Activated B cell treated with CpG ODN at 0.5 μM for 24 hours (primary cell): ENCODE measurements at places on chromosomes 1 and 21.

- no peak for DNase-seq
Measured at GRCh38 chr1:116706841-116707240, 39.3 kb upstream of the IGSF3 start.

GRCh38 chr21:31216206-31216605 lies 127.9 kb downstream of the TIAM1 start:
- DNase-seq: no peak

- DNase-seq: no peak
Measured at GRCh38 chr1:246214708-246215509, 292.2 kb downstream of the SMYD3 start.

DNA sequence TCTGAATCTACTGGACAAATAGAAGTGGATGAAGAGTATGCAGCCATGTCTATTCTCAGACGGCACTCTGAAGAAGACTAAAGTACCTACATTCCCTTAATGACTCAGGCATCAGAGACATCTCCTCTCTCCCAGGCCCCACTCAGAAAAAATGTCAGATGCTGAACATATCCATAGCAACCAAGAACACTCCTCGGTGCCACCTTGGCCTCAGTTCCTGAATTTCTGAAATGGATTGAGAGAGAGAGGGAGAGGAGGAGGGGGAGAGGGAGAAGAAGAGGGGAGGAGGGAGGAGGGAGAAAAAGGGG lies 16.0 kb upstream of the OVAAL start:
- DNase-seq: no peak

GRCh38 chr1:232594768-232595698 lies 34.9 kb downstream of the SIPA1L2 start:
- no peak for DNase-seq

- no peak for DNase-seq
Measured at GRCh38 chr1:246709835-246710234, 14.4 kb upstream of the SCCPDH start.

DNA sequence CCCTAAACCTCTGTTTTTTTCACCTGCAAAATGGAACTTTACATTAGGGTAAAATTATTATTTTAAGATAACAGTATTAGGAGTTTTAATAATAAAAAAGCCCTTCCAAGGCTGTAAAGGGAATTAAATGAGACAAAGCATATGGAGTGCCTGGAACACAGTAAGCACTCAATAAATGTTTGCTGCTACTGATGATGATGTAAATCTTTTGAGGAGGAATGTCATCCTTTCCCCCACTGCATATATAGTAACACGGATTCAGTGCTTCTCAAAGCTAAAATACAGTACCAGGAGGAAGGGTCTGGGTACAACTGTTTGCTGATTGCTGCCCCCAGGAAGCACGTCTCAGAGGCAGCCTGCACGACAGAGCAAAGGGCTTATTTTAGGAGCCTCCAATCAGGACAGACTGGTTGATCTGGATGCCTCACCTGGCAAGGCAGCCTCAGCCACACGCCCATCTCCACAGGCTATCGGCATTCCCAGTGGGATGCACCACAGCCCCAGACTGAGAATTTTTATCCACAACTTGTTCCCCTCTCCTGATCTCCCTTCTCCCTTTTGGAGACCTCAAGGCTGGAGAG lies 64.4 kb downstream of the GADD45A start:
- DNase-seq: no peak

- DNase-seq: no peak
Measured at GRCh38 chr1:42170779-42171621, 6.5 kb upstream of the GUCA2A start.

- no peak for DNase-seq
Measured at GRCh38 chr1:152997901-152998300, 3.6 kb upstream of the SPRR3 start.

- DNase-seq: no peak
Measured at GRCh38 chr1:203764105-203765028, 616 bp upstream of the LAX1 start.

DNA sequence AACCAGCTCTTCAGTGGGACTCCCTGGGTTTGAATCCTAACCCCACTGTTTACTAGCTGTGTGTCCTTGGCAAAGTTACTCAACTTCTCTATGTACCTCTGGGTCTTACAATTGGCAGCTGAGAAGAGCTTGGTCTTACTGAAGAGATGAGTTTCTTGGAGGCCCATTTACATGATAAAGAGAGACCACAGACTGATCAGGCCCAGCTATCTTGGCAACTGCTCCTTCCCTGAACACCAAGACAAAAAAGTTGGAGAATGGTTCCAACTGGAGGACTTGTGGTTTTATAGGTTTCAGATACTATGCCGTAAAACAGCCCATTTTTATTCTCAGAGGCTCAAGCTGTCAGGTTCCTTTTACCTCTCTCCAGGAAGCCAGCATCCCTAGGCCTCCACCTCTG lies 24.8 kb upstream of the CNIH3 start:
- no peak for DNase-seq

GRCh38 chr1:115457289-115457688 lies 119.2 kb upstream of the NGF start:
- DNase-seq: no peak

DNA sequence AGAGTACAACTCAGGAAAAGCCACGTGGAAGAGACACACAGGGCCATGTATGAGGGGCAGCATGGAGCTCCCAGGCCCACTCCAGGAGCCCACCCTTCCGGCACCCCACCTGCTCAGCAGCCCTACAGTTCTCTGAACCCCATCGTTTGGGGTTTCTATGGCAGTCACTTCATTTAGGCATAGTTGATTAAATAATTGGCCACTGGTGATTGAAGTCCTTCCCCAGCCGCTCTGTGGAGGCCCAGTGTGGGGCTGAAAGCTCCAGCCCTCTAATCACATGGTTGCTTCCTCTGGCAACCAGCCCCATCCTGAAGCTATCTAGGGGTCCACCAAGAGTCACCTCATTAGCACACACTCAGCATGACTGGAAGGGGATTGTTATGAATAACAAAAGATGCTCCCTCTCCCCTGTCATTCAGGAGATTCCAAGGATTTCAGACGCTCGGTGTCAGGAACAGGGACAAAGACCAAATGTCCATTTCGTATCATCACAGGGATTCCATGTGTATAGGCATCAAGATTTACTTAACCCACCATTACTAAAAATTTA lies 12.2 kb upstream of the S100A7A start:
- no peak for DNase-seq

DNA sequence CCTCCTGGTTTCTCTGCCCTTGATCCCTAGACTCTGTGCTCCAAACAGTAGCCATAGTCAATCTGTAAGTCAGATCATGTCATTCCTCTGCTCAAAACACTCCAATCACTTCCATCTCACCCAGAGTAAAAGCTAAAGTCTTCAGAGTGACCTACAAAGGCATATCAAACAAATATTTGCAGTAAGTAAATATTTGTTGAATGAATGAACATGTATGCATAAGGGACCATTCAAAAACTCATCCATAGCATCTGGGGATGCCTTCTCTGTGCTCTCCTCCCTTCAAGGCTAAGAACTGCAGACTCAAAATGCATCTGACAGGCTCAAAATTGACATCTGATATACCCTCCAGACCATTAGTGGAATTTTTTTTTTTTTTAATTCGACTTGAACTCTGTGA lies 18.1 kb upstream of the AK5 start:
- DNase-seq: no peak

GRCh38 chr1:244968471-244968871 lies 104.1 kb upstream of the HNRNPU start:
- no peak for DNase-seq

- no peak for DNase-seq
Measured at GRCh38 chr1:19356266-19356665, 44.1 kb downstream of the SLC66A1 start.

DNA sequence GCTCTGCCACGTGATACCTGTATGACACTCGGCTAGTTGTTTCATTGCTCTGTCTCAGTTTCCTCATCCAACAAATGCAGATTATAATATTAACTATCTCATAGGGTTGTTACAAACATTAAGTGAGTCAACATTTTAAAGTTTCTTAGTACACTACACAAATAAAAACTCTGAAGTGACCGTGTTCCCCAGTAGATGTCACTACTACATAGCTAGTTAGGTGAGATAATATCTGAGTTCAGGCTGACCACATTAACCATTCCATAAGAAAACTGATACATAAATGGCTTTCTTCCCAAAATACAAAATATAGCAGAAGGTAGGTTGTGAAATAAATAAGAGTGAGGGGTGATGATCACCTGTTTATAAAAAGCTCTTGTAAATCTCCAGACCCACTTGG lies 214.1 kb downstream of the NUF2 start:
- no peak for DNase-seq

GRCh38 chr1:150259217-150259616 lies 1.6 kb downstream of the CA14 start:
- no peak for DNase-seq

GRCh38 chr1:117981455-117982192 lies 52.1 kb downstream of the WDR3 start:
- no peak for DNase-seq

DNA sequence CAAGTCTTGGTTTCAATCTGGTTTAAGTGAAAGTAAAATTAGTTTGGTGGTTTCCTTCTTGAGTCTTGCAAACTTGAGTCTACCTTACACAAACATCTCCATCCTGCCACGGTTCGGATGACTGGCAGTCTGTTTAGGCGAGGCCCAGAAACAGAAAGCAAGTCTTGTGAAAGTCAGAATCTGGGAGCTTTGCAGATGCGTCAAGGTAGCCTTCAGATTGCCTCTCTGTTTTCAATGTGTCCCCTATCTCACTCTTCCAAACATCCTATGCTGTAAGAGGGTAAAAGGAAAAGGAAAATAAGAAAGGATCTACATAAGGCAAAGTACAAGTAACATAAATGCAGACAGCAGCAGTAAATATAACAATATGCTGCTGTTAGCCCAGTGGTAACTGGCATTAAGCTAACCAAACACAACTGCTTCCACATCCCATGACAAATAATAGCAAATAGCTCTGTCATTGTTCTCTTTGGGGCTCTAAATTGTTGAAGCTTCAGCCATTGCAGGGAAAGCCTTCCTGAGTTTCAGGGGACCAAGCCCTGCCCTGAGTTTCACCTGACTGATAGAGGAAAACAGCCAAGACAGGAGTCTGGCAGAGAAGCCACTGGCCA lies 26.2 kb upstream of the C1orf105 start:
- peak; percentile 36 for DNase-seq

DNA sequence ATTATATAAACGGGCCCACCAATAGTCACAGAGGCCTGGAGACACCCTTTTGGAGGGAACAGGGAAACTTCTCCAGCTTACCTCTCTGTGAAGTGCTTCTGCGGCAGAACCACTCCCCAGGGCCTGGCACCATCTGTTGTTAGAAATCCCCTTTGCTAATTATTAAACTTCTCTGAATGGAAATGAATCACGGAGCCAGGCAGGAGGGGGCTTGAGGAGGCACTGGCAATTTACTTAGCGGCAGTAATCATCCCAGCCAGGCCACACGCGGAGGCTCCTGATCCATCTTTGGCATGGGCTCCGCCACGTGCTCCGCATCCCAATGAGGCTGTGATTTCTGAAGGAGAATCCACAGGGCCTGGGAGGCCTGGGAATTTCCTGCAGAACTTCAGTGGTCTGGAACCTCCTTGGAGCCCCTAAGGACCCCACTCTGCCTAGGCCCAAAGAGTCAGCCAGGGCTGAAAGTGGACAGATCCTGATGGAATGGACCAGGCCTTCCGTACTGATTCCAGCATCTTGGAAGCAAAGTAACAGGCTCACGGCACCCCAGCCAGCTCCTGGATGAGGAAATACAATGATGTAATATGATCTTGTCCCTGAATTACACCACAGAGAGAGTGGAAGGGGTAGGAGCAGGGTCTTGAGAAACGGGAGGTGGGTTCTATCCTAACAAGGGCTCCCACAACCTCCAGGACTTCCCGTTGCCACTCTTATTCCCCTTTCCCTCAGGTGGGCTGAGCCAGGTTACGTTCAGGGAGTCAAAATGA lies 62.3 kb downstream of the GRIK3 start:
- no peak for DNase-seq
